ENCODE measurements at places on chromosomes 2 and 18.

GRCh38 chr2:10548626-10549025 is 100.5 kb upstream of the ODC1 start:
- no peak for DNase-seq

- no peak for DNase-seq
Observed at GRCh38 chr18:79621501-79621900, 58.1 kb upstream of the CTDP1 start.

DNA sequence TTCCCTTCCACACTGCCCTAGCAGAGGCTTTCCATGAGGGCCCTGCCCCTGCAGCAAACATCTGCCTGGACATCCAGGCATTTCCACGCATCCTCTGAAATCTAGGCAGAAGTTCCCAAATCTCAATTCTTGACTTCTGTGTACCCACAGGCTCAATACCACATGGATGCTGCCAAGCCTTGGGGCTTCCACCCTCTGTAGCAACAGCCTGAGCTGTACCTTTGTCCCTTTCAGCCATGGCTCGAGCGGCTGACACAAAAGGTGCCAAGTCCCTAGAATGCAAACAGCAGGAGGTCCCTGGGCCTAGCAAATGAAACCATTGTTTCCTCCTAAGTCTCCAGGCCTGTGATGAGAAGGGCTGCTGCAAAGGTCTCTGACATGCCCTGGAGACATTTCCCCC is 744.5 kb upstream of the LINC00305 start:
- no peak for DNase-seq

GRCh38 chr2:21231985-21232384 is 108.2 kb downstream of the TDRD15 start:
- DNase-seq: no peak

DNA sequence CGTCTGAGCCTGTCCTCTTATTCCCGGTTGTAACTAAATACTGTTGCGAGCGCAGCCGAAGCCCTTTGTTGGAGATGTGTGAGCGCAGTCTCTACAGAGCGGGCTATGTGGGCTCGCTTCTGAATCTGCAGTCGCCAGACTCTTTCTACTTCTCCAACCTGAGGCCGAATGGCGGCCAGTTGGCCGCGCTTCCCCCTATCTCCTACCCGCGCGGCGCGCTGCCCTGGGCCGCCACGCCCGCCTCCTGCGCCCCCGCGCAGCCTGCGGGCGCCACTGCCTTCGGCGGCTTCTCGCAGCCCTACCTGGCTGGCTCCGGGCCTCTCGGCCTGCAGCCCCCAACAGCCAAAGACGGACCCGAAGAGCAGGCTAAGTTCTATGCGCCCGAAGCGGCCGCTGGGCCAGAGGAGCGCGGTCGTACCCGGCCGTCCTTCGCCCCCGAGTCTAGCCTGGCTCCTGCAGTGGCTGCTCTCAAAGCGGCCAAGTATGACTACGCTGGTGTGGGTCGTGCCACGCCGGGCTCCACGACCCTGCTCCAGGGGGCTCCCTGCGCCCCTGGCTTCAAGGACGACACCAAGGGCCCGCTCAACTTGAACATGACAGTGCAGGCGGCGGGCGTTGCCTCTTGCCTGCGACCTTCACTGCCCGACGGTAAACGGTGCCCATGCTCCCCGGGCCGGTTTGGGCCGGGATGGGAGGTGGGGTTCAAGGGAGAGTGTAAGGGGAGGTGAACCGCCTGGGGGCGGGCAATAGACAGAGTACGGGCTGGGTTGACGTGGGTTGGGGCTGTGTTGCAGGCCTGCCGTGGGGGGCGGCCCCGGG is at the start of gene HOXD12:
Gene HOXD12, plus strand, starts transcription at position 68 of the 819 bp plus-strand sequence. Its CDS starts 7 bp downstream, at position 75.
- no peak for DNase-seq

DNA sequence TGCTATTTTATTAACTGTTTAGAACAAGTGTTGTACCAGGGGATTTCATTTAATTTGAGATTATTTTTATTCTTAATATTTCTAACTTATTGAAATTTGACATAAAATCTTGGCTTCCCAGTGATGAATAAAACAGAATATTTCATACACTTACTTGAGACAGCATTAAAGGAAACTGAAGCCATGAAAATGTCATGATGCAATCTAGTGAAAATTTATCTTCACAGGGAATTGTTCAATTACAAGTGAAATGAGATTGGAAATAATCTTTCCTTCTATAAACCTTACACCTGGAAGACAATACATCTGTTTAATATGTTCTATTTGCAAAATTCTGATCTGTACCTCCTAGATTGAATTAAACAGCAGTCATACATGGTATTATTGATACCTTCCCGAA is 511.0 kb upstream of the CDH7 start:
- DNase-seq: no peak

DNA sequence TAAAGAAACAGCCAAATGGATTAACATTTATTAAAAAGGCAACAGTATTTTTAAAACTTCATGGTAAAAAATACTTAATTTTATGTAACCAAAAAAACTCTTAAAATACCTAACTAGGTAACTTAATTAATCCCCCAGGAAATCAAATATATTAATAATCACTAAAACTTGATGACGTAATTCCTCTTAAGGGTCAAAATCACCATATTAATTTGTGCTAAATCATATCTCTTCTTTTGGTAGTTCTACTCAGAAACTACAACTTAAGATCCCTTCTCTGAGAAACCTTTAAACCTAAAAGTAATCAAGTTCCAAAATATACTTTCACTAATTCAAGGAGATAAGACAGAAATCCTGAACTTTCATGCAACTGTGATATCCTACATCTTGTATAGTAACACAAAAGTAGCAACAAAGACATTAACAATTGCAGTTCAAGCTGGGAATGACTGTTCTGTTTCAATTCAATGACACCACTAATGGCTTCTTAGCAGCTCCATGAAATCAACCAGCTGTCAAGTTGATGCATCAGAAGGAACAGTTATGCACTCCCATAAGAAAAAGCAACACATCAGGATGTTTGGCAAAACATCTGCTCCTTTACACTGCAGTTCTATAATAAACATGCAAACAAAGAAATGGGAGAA is 4.0 kb downstream of the BAZ2B start:
- no peak for DNase-seq

- no peak for DNase-seq
Observed at GRCh38 chr18:58567453-58568196, 61.3 kb downstream of the ALPK2 start.

GRCh38 chr2:50225021-50225928 is 806.7 kb downstream of the NRXN1 start:
- DNase-seq: no peak

GRCh38 chr2:47223980-47224379 is 68.9 kb upstream of the STPG4 start:
- DNase-seq: no peak

GRCh38 chr2:190582736-190583506 is 48.4 kb upstream of the NEMP2 start:
- DNase-seq: no peak

DNA sequence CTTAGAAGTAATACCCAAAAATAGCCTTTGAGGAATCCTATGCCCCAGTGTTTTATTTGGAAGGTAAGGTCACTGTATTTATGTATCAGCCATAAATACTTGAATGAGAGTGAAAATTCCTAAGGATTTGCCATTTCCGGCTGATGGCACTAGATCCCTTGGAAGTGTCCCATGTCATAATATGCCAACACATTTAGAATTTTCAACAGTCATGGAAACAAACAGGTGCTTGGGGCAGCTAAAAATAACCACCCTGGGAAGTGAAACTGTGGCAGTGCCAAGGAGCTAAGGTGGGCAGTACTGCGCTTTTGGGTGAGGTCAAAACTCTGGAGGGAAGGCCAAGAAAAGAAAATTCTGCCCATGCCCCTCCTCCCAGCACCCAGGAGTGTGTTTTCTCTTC is 80.2 kb downstream of the TCF7L1 start:
- DNase-seq: no peak

DNA sequence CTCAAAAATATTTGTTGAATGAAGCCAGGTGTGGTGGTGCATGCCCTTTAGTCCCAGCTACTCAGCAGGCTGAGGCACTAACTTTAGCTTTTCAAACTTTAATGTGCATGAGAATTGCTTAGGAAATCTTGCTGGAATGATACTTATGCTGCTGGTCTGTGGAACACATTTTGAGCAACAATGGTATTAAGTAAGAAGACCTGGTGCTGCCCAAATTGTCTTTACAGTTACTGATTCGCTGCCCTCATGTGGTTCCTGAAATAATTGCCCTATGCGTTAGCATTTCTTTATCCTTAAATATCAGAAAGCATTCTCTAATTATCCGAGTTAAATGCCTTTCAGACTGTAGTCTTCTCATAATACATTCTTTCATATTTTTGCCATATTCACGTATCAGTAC is 76.0 kb upstream of the SESTD1 start:
- no peak for DNase-seq

DNA sequence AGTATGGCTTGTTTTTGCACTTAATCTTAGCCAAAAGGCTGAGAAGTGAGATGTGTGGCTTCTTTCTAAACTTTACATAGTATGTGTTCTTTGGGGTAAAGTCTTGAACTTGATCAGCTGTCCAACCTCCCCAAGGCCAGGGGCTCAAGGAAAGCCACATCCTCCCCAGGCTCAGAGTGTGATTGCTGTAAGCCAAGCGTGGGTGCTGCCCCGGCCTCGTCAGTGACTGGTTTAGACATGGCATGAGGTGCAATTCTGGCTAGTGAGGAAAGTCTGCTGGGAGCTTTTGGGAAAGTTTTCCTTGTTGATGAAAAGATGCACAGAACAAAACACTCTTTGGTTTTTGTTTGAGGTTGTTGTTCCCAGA is 40.2 kb downstream of the TMEM177 start:
- DNase-seq: no peak

GRCh38 chr2:37851828-37852584 is 73.1 kb upstream of the RMDN2 start:
- no peak for DNase-seq

DNA sequence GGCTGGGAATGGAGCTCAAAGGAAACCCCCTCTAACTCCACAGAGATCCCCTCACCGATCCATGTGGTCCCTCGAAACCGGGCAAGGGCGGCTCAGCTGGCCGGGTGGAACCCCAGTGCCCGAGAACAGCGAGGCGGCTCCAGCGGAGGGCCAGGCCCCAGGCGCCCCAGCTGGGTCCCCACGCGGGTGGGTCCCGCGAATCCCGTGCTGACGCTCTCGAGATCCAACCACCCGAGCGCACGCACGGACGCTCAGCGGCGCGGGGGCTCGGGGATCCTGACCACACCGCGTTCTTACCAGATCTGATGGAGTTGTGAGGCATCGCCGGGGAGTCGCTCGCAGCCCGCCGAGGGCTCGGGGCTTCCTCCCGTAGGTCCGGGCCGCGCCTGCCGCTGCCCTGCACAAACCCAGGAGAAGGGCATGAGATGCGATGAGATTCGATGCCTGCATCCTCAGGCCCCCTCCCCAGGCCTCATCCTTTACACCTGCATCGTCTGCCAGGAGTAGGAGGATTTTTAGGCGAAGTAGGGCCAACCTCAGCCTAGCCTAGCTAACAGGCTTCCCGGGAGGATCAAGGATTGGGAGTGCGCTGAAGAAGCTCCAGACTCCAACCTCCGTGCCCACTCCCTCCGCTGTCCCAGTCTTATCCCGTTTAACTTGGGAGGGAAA is 514 bp downstream of the PAX8 start:
- no peak for DNase-seq

- DNase-seq: no peak
Observed at GRCh38 chr2:181887045-181887444, 4.5 kb upstream of the ITPRID2 start.

Measured in cortex of kidney (tissue), 1 donor.